Lower leg skin (tissue), 4 donors: ENCODE measurements at places on chromosomes 2 and 18.
A peak's percentile ranks its signal among the peaks of the same experiment; 100 is the strongest.

GRCh38 chr18:8821083-8821465 lies 115.7 kb downstream of the MTCL1 start:
- DNase-seq: peak; percentile 13

GRCh38 chr2:17934721-17935120 lies 56.3 kb downstream of the KCNS3 start:
- DNase-seq: no peak

DNA sequence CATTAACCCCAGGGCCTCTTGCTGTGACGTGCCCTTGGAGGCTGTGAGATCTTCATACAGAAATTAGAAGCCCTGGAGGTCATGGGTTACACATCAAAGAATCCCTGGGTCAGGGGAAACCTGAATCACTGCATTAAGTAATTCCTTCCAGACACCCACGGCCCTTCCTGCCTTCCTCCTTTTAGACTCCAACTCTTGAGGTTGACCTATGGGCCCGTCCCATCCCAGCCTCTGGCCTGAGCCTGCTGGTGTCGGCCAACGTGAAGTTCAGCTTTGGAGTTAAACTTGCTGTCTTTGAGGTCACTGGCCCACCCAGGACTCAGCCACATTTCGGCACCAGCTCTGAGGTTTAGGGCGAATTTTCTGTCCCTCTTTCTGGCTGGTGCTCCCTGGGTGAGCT lies 198.3 kb downstream of the ACKR3 start:
- peak; percentile 70 for DNase-seq

- DNase-seq: no peak
Observed at GRCh38 chr2:28347596-28347995, 45.1 kb upstream of the FOSL2 start.

DNA sequence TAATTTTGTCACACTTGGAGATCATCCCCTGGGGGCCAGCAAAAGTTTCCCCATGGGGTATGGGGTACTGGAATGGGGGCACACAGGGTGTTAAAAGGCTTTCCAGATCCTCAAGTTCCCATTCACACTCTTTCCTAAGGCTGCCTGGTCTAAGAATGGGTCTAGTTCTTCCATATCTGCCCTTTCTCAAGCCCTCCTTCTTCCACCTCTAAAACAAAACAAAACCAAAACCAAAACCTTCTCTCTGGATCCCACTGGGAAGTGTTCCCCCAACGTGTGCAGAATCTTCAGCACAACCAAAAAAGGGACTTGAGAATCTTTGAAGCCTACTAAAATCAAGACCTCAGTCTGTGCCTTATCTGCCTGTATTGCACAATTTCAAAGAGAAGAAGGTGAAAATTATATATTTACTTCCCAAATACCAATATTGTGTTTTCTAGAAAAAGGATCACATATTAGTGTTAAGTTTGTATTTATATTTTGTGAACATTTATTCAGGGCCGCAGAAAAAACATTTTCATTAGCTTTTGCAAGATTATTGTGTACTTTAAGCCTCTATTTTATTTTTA lies 207.2 kb upstream of the TCF4 start:
- DNase-seq: no peak

- no peak for DNase-seq
Observed at GRCh38 chr2:85631316-85631715, 15.3 kb downstream of the USP39 start.

- DNase-seq: no peak
Observed at GRCh38 chr2:191981706-191982105, 134.8 kb upstream of the CAVIN2 start.

GRCh38 chr2:148391324-148391723 lies 253.2 kb upstream of the EPC2 start:
- no peak for DNase-seq

- no peak for DNase-seq
Observed at GRCh38 chr18:33034945-33035344, 262.1 kb upstream of the KLHL14 start.

DNA sequence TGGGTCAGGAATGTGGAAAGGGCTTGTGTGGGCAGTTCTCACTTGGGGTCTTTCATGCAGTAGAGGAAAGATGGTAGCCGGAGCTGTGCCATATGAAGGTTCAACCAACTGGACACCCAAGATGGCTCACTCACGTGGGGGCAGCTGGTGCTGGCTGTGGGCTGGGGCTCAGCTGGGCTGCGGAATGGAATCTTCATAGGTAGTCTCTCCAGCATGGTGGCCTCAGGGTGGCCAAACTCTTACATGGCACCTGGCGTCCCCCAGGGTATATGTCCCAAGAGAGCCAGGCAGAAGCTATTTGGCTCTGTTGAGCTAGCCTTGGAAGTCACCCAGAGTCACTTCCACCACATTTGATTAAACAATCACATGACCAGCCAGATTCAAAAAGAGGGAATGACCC lies 163.1 kb upstream of the KLHL29 start:
- DNase-seq: no peak

GRCh38 chr2:200627110-200627770 lies 41.4 kb downstream of the AOX1 start:
- no peak for DNase-seq

GRCh38 chr2:105635564-105635963 lies 109.1 kb upstream of the NCK2 start:
- DNase-seq: peak; percentile 61

DNA sequence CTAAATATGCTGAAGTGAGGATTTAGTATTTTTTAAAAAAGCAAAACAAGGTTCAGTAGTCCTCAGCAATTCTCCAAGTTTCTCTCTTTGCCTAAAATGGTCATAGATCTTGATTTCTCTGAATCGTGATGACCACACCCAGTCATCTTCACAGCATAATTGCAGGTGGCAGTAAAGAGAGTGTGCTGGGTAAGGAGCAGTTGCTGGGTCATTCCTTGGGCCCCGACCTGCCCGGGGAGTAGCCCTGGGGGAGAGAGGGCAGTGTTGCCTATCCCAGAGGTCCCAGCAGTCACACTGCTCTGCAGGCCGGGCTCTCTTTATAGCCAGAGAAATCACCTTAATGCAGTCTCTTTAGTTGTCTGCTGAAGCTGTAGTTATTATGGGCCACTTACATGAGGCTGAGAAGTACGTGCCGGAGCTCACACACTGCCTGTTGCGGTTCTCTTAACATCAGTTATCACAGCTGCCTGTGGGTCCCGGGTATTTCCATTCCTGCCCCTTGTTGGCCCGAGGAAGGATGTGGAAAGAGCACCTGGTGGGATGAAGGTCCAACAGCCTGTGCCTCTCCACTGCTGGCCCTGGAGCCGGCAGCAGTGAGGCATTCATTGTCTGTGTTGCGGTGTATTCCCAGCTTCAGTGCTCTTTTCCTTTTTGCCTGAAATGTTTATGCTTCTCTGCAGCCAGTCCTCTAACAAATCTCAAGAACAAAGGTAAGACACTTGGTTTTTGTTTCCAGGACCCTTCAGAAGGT lies 230.1 kb downstream of the ALPK2 start:
- peak; percentile 43 for DNase-seq

DNA sequence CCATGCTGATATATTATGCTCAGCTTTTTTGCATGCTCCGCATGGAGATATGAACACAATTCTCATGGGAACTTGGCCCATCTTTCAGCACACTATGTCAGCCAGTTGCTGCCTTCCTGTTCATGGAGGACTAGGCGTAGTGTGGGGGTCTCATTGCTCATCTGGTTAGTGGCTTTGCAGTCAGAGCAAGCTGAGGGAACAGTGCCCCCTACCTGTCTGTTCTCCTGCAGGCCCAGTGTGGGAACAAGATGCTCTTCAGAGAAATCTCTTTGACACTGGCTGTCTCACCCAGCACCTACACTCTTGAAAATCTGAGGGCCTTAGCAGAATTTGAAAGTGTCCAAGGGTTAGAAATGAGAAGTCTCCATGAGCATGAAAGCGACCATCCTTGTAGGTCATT lies 47.1 kb downstream of the SPTBN1 start:
- no peak for DNase-seq

DNA sequence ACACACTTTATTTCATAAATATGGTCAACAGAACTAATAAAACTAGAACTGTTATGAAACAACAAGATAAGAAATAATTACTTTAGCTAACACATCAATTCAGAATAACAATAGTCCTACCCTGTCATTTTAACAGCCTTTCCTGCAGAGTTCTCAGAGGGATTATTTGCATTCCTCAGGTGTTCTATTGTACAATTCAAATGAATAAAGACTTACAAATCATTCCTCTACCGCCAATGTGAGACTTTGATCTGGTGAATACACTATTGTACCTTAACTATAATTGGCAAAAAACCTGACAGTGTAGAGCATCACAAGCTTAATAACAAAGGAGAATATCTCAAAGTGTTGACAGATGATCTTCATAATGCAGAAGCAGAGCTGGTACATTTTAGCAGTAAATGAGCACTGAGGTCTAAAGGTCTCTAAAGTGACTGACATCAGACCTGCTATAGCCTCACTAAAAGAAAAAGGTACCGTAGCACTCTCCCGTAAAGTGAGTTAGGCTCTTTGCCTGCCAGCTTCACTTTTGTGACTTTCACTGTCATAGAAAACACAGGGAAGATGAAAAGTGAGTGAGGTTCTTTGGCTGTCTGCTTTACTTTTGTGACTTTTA lies 118.8 kb upstream of the SP3 start:
- DNase-seq: no peak

- no peak for DNase-seq
Observed at GRCh38 chr18:36578871-36579710, 249.7 kb downstream of the TPGS2 start.

DNA sequence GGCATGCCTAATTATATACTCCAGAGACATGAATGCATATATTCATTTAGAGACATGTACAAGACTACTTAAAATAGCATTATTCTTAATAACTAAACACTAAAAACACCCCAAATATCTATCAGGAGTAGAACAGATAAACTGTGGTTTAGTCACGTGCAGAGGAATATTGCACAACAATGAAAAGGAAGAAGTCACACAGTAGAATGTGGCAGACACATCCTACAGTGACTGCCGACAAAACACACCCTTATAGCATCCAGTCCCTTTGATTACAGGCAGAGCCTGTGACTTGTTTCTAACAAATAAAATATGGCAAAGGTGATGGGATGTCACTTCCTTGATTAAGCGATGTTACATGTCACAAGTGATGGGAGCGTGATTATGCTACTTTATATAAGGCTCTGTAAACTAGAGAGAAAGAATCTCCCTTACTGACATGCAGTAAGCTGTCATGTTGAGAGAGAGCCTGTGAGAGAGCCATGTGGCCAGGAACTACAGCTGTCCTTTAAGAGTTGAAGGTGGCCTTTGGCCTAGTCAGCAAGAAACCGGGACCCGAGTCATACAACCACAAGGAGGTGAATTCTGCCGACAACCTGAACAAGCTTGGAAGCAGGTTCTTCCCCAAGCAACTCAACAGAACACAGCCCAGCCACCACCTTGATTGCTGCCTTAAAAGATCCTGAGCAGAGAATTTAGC lies 39.1 kb upstream of the LGALSL start:
- DNase-seq: no peak

GRCh38 chr2:55861733-55862132 lies 61.8 kb downstream of the EFEMP1 start:
- DNase-seq: no peak

DNA sequence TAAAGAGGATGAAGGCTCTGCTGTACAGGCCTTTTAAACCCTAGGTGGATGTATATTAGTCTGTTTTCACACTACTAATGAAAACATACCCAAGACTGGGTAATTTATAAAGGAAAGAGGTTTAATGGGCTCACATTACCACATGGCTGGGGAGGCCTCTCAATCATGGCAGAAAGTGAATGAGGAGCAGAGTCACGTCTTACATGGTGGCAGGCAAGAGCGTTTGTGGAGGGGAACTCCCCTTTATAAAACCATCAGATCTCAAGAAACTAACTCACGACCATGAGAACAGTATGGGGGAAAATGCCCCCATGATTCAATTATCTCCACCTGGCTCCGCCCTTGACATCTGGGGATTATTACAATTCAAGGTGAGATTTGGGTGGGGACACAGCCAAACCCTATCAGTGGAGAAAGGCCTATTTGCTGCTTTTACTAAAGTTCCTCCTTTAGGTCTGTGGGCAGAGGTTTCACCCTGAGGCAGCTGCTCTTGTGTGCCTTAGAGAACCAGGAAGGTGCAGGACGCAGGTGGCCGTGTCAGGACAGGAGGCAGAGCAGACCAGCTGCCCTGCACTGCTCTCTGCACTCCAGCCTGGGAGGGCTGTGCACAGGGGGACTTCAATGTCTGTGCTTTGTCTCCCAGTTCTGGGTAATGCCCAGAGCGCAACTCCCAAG lies 178.8 kb upstream of the HDAC4 start:
- no peak for DNase-seq

DNA sequence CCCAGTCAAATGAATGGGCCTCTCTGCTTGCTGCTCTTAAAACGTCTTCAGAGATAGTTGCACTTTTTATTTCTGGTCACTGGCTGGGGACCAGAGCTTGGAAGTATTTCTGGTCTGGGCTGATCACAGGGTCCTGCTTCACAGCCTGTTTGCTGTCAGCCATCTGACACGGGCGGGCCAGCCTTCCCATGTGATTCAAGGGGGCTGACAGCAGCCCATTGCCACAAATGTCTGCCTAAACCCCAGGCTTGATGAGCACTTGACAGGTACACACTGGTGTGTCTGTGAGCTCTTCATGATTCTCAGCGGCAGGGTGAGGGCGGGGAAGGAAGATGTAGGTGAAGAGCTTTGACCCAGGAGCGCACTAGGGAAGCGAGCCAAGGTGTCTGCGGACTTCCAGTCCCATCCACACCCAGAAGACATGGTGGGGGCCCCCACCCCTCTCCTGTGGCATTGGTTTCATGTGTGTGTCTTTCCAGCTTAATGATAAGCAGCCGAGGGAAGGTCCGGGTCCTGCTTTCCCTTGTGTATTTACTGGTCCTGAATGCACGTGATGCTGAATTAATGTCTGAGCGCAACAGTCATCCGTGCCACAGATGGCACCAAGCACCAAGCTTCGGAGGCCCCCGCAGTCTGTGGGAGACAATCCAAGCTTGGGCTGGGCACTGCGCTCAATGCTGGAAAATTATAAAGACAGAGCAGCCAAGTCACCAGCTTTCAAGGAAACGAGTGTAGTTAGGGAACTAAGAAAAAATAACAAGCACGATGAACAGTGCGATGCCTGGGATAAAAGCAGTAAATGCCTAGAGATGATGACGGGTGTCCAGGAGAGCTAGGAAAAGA lies 73.3 kb downstream of the SH3BP4 start:
- no peak for DNase-seq

- DNase-seq: no peak
Observed at GRCh38 chr2:147559070-147559725, 285.6 kb upstream of the ACVR2A start.

- no peak for DNase-seq
Observed at GRCh38 chr18:24862201-24862816, 401.9 kb downstream of the HRH4 start.

GRCh38 chr2:219689676-219690628 lies 62.5 kb downstream of the SLC4A3 start:
- no peak for DNase-seq

DNA sequence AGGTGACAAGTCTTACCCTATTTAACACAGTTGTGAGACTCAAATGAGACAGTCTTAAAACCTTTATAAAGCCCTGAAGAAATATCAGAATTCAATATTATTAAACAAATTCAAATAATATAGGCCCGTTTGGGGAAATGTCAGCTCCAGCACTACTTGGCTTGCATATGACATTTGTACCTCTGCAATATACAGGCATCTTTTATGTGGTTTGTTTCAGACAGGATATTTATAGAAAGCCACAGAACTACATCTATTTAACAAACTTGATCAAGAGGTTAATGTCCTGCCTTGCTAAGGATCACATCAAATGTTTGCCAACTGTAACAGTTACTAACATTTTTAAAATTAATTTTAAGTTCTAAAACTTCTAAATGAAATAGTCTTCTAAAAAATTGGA lies 3.2 kb upstream of the MREG start:
- DNase-seq: no peak
